ENCODE measurements at places on chromosomes 12 and 14. TPM values are rescaled to one million over a fixed set of nuclear protein-coding genes. Genes with fewer than 3 reads are reported as not detected.

The GNG2 gene
- 6.7 TPM for total RNA-seq

The SIRT4 gene
- total RNA-seq: 0.49 TPM

The SLC11A2 gene
- 22.9 TPM for total RNA-seq

The RAD51AP1 gene
- total RNA-seq: 23.2 TPM

- DNase-seq: no peak
Observed at GRCh38 chr12:68612697-68613096, 2.0 kb downstream of the RAP1B start.

DNA sequence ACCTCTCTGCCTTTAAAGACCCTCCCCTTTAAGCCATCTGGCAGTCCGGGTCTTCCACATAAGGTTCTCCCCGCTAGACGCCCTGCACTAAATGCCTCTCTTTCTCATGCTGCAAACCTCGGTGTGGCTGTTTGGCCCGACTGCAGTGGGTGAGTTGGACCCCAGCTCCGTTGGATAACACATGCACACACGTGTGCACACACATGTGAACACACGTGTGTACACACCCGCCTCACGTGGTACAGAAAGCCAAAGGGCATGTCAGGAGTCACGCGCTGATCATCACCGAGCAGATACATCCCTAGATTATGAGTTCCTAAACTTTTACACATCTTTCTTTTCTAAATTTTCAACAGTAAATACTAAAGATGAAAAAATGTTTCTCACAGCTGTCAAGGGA, 68.3 kb downstream of the RIMBP2 start:
- no peak for DNase-seq

- DNase-seq: no peak
Observed at GRCh38 chr12:83225806-83226205, 539.1 kb downstream of the TMTC2 start.

DNA sequence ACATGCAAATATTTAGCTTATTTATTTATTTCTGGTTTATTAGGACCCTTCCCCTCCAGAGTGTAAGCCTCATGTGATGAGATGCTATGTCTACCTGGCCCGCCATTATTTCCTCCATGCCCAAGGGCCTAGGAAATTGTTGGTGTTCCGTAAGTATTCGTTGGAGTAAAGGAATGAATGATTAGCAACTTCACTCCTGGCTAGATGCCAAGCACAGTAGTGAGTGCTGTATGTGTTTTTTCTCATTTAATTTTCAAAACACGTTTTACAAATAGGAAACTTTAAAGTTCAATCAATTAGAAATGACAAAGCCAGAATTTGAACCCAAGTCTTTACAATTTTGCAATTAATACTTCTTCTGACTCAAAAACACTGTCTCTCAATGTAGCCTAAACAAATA, 253.8 kb downstream of the BCAT1 start:
- no peak for DNase-seq

DNA sequence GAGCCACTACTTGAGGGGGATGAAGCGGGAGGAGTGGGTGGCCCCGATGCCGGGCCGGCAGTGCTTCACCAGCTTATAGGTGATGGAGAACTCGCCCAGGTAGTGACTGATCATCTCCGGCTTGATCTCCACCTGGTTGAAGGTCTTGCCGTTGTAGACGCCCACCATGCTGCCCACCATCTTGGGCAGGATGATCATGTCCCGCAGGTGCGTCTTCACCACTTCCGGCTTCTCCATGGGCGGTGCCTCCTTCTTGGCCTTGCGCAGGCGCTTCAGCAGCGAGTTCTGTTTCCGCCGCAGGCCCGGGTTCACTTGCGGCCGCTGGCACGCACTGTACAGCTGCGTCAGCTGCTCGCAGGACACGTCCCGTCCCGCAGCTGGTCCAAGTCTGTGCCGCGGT, 3.4 kb downstream of the TIGAR start:
- DNase-seq: no peak

DNA sequence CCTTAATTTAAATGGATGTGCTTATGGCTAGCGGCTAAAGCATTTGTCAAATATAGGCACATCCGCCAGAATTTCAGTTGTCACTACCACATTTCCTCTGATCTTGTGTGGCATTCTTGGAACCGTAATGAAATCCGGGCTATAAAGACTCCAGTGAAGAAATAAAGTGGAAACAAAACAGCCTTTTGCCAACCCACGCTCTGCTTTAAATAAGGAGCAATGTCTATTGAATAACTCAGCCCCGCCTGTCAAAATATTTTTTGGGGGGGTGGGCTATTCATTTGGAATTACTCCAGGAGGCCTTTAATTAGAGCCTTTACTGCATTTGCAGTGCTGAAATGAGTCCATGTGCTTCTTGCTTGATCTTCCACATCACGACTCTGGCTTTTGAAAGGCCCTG, 179.6 kb upstream of the RPH3A start:
- DNase-seq: no peak

DNA sequence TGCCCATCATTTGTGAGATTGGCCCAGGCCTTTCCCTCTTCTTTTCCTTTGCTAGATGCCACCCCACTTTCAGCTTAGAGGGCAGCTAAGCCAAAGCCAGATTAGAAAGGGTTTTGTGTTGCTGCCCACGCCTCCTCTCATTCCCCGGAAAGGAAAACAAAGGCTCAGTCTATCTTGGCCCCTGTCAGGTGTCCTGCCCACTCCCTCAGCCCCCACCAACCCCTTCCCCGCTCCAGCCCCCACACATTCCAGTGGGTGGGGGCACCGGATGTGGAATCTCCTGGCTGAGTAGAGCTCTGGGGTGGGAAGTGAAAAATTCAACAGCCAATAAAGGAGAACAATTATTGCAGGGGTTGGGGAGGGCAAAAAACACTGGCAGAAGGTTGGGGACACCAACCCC, 2.2 kb downstream of the BLOC1S1 start:
- DNase-seq: no peak

GRCh38 chr12:8834230-8834629, 11.8 kb downstream of the A2ML1 start:
- DNase-seq: no peak

- no peak for DNase-seq
Observed at GRCh38 chr12:105915997-105916759, 222.6 kb downstream of the NUAK1 start.

- DNase-seq: no peak
Observed at GRCh38 chr14:57533214-57533613, 39.6 kb upstream of the CCDC198 start.

DNA sequence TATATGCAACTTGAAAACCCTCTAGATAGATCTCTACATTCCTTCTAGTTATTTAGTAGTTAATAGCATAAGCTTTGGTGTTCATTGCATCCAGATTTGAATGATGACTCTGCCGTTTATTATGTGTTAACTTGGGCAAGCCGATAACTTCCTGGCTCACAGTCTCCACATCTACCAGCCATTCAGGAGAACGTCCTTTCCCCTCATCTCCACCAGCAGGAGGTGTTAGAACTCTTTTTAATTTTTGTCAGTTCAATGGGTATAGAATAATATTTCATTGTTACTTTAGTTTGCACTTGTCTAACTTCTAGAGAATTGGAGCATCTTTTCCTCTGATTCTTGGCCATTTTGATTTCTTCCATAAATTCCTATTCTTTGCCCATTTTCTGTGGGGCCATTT, 30.0 kb upstream of the WSCD2 start:
- no peak for DNase-seq

Data from foreskin keratinocyte (primary cell).